ENCODE measurements at places on chromosomes 11 and 22. TPM values are rescaled to one million over a fixed set of nuclear protein-coding genes. Genes with fewer than 3 reads are reported as not detected.

The TIMP3 gene
- polyA plus RNA-seq = 262 TPM

The GDPD4 gene
- not detected for polyA plus RNA-seq

The TRAF6 gene
- 3.5 TPM for polyA plus RNA-seq

The DBX1 gene
- polyA plus RNA-seq = not detected
